ENCODE measurements at places on chromosomes 16 and 17. TPM values are rescaled to one million over a fixed set of nuclear protein-coding genes. Genes with fewer than 3 reads are reported as not detected.

Gene CCL4
- not detected for total RNA-seq

Gene PNMT
- not detected for total RNA-seq

Gene TBC1D3
- not detected for total RNA-seq

Gene NTN3
- not detected for total RNA-seq

Gene ASPHD1
- 22.0 TPM for total RNA-seq

Gene PCGF2
- 8.2 TPM for total RNA-seq

Gene CHAD
- not detected for total RNA-seq

Gene NETO2
- total RNA-seq = 34.5 TPM

Gene TBC1D3H
- not detected for total RNA-seq

Gene MT1E
- not detected for total RNA-seq

Gene NOTUM
- 0.14 TPM for total RNA-seq

Gene FADS6
- not detected for total RNA-seq

Gene GALR2
- not detected for total RNA-seq

Gene TBX6
- not detected for total RNA-seq

Gene CMTM4
- total RNA-seq = 34.8 TPM

Gene B3GNT9
- total RNA-seq = 63.0 TPM

Gene ZNF205
- total RNA-seq = 21.0 TPM

Gene FLII
- total RNA-seq = 474 TPM

Gene IGF2BP1
- total RNA-seq = 16.0 TPM

Gene KRTAP4-6
- not detected for total RNA-seq

Gene PERCC1
- not detected for total RNA-seq

Gene CASKIN1
- total RNA-seq = 1.5 TPM

Gene HSD11B2
- not detected for total RNA-seq

Gene UTP4
- total RNA-seq = 30.9 TPM

Gene SLFN12
- total RNA-seq = 37.4 TPM

Gene USH1G
- not detected for total RNA-seq

Gene YBX2
- 1.1 TPM for total RNA-seq

Gene CES4A
- not detected for total RNA-seq

Gene PGAP6
- 58.5 TPM for total RNA-seq

Gene GPR142
- not detected for total RNA-seq

Gene KRTAP9-2
- total RNA-seq = not detected

Gene CDH1
- total RNA-seq = 1.5 TPM

Gene SPAG5
- 170 TPM for total RNA-seq

Gene C16orf74
- total RNA-seq = 10.9 TPM

Gene BANP
- 16.9 TPM for total RNA-seq

Gene PDILT
- not detected for total RNA-seq

All from A172 (cell line).